ENCODE measurements at places on chromosomes 3 and 15.
A peak's percentile ranks its signal among the peaks of the same experiment; 100 is the strongest.

DNA sequence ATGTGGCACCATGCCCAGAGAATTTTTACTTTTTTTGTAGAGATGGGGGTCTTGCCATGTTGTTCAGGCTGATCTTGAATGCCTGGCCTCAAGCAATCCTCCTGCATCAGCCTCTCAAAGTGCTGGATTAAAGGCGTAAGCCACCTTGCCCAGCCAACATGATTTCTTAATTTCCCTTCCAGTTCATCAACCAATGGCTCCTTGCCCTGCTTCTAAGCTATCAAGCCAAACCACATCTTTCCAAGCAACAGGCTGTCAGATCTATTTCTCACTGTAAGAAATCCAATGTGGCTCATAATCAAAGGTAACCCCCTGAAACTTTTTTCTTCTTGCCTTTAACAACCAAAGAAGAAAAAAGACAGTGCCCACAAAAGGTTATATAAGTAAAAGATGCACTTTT is 204.2 kb upstream of the ICE2 start:
- DNase-seq, result no peak

GRCh38 chr3:143576568-143577270 is 271.5 kb downstream of the SLC9A9 start:
- DNase-seq, result no peak

DNA sequence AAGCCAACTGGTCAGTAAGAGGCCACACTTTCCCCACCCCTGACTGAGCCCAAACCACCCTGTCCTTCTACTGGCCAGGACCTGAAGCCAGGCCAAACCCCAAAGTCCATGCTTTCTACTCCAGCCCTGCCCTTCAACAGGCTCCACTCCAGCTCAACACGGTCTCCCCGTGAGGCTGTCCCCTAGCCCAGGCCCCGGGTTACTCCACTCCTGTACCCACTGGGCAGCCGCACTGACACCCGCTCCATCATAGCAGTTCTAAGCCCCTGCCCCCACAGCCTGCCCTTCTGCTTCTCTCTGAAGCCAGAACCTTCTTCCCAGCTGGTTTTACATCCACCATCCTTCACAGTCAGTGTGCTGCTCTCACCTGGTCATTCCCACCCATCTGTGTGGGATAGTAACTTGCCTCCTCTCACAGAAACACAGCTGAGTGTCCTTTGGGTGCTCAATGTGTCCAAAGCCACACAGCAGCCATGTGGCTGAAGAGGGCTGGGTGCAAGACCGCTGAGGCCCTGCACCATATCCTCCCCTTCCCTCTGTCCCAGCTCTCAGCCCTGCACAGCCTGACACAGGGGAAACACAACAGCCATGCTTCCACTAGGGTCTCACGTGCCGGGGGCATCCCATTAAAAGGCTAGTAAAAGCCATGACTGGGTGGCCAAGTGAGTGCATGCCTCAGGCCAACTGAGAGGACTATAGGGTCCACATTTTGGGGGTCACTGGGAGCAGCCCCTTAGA is 38.1 kb downstream of the TLE3 start:
- no peak for DNase-seq

DNA sequence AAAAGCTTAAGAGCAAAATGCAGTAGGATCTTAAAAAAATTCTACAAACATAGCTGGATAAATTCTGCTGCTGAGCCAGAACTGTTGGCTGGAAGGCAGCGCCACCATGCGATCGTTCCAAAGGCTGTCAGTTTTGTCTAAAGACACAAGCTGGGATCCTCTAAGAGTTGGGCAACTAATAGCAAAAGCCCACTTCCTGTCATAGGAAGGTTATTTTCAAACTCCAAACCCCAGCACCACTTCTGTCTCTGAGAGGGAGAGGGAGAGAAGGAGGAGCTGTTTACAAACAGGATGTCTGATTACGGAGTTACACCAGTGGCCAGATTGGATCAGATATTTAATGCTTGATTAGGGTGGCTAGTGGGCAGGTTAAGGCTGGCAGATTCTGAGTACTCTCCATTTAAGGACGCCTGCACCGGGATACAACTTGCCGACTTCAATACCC is 44.0 kb downstream of the EIF4E3 start:
- peak; percentile 64 for DNase-seq

- DNase-seq, result no peak
Observed at GRCh38 chr3:43549626-43550290, 72.1 kb downstream of the ANO10 start.

DNA sequence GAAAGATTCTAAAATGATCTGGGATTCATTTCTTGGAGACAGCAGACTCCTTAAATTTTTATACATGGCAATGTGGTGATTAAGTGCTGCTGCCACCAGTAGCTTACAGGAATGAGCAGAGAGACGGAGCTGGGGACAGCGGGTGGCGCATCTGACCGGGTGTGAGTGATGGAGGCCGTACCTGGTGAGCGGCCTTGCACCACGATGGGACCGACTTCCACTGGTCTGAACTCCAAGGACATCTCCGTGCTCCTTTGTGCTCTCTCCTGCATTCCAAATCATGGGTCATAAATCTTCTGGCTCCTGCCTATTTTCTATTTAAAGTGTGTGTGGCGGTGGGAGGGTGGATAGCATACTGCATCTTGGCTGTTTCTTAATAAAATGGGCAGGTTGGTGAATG is 262.6 kb downstream of the ABHD5 start:
- DNase-seq, result no peak

All from activated CD4-positive, alpha-beta T cell treated with anti-CD3 and anti-CD28 coated beads for 48 hours (primary cell).